ENCODE measurements at places on chromosomes 12 and 14.

DNA sequence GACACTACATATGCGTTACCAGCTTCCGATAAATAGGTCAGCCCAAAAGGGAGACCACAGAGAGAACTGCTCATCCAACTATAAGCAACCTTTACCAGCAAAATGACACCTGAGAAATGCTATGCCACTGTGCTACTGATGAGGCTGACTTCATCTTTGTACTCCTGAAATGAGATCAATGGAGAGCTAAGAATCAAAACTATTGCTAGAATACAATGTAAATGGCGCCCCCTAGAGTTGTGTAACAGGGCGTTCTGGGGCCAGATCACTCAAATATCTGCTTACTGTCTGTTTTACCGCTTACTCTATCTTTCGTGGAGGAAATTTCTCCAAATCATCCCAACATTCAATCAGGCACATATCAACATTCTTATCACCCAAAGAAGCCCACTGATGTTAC, 4.6 kb downstream of the ZNF384 start:
- no peaks in the 10 kb centered on the region for H3K27me3 ChIP-seq
- no peaks in the 10 kb centered on the region for H3K36me3 ChIP-seq
- H3K4me3 ChIP-seq: no peak overlapping the region
- no peak for DNase-seq

DNA sequence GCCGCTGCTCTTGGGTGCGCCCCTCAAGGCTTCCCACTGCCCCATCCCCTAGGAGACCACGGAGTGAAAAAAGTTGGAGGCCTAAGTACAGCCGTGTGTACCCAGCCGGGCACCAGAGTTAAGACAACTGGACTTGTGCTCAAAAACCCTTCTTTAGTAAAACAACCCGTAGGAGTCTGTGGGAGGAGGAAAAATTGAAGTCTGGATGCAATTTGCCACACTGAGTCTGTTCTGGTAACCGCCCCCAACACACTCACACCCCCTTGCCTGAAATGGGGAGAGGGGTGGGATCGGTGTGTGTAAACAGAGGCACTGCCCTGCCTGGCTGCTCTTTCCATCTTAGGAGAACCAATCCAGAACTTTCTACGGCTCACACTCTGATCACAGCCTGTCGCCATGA, 41.7 kb downstream of the DPF3 start:
- H3K36me3 ChIP-seq: no peaks in the 10 kb centered on the region
- no peak overlapping the region for H3K27ac ChIP-seq

- no peak overlapping the region for H3K4me3 ChIP-seq
- H3K27me3 ChIP-seq: no peaks in the 10 kb centered on the region
- peaks cover 7% of the 10 kb centered on the region for H3K4me1 ChIP-seq
- H3K27ac ChIP-seq: no peak overlapping the region
Measured at GRCh38 chr12:6057700-6058099, 66.8 kb downstream of the VWF start.

DNA sequence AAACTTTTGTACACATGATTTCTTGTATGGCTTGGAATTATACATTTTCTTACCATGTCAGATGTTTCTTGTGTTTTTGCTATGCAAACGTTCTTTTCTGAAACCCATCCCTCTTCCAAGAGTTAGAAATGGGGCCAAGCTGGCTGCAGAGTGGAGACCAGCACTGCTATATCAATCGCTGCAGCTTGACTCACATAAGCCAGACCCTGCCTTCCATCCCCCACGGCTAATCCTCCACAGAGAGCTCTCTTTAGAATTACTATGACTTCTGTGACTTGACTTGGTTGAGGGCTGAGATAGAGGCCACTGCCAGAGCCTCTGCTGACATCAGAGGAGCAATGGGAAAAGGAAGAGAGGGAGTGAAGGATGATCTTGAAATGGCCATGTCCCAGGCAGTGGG, 147.9 kb downstream of the DACT1 start:
- H3K27ac ChIP-seq: no peak overlapping the region
- H3K4me3 ChIP-seq: no peak overlapping the region
- H3K4me1 ChIP-seq: no peaks in the 10 kb centered on the region
- no peak for DNase-seq
- no peaks in the 10 kb centered on the region for H3K27me3 ChIP-seq

DNA sequence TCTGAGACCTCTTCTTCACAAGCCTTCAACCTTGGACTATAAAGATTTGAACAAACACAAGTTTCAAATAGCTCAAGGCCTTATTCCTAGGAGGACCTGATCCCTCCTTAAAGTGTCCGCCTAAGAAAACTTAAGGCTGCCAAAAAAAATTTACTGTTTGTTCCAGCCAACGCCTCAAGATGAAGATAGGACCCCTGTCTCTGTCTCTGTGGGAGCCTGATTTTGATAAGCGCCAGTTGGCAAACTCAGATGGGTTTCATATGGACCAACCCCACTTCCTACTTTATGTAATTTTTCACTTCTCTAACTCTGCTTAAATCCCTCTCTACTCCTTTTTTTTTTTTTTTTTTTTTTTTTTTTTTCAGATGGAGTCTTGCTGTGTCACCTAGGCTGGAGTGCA, 11.0 kb downstream of the FKBP3 start:
- no peaks in the 10 kb centered on the region for H3K4me1 ChIP-seq
- no peaks in the 10 kb centered on the region for H3K27me3 ChIP-seq
- H3K4me3 ChIP-seq: no peak overlapping the region
- no peak for DNase-seq
- H3K27ac ChIP-seq: no peak overlapping the region

DNA sequence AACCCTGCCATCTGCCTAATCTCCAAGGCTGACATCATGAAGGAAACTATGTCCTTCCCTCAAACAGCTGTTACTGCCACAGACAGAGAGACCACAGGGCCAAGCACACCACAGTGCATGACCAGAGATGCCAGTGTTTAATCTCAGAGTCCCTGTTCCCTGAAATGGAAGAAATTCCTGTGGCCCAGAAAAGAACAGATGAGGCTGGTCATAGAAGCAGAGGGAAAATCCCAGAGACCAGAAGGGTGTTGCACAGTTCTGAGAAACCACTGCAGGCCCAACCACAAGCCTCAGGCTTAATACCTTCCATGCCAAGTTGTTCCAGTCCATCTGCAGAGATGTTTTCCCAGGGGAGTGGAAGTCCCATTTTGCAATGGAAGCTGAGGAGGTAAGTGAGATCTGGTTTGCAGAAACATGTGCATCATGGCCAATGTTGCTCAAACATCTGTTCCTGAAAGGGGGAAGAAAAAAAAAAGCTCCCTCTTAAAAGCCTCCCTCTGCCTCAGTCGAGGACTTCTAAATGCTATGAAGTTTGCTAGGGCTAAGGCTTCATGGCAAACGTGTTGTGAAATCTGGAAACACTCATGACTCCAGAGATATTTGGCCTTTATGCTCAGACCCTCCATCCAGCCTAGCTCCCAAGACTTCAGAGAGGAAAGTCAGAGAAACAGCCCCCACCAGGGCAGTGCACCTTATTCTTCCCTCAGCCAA, 98.6 kb downstream of the SCARB1 start:
- H3K4me3 ChIP-seq: no peak overlapping the region
- H3K36me3 ChIP-seq: no peaks in the 10 kb centered on the region
- H3K27me3 ChIP-seq: peaks cover 3% of the 10 kb centered on the region
- H3K27ac ChIP-seq: peak overlapping the region; percentile 48

GRCh38 chr14:37196604-37197420, 925 bp upstream of the MIPOL1 start:
- H3K27me3 ChIP-seq: no peaks in the 10 kb centered on the region
- H3K4me3 ChIP-seq: peak overlapping the region; percentile 72
- no peaks in the 10 kb centered on the region for H3K36me3 ChIP-seq
- no peaks in the 10 kb centered on the region for H3K4me1 ChIP-seq
- DNase-seq: no peak
- H3K27ac ChIP-seq: peak overlapping the region; percentile 68

DNA sequence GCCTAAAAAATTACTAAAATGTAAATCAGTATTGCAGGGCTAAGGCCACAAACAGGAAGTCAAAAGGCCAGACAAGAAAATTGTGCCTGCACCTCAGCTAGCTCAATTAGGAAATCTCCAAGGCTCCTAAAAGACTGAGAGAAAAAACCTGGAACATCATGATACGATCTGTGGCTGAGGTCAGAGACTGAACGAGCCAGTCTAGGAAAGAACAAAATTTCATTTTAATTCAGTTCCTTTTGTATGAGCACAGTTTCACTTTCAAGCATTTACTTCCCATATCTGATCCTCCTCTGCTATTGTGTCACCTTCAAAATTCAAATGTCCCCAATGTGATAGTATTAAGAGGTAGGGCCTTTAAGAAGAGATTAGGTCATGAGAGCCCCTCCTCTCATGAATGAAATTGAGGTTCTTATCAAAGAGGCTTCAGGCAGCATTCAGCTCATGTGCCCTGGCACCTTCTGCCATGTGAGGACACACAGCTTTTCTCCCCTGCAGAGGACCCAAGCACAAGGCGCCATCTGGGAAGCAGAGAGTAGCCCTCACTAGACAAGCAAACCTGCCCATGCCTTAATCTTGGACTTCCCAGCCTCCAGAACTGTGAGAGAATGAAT, 14.8 kb downstream of the PRKAB1 start:
- no peaks in the 10 kb centered on the region for H3K27me3 ChIP-seq
- no peak for DNase-seq
- no peak overlapping the region for H3K4me3 ChIP-seq

- no peaks in the 10 kb centered on the region for H3K4me1 ChIP-seq
- DNase-seq: no peak
- no peak overlapping the region for H3K27ac ChIP-seq
Measured at GRCh38 chr12:94534774-94535509, 75.3 kb upstream of the CEP83 start.

All from fibroblast of lung (primary cell).